ENCODE measurements at places on chromosomes 4 and X.

DNA sequence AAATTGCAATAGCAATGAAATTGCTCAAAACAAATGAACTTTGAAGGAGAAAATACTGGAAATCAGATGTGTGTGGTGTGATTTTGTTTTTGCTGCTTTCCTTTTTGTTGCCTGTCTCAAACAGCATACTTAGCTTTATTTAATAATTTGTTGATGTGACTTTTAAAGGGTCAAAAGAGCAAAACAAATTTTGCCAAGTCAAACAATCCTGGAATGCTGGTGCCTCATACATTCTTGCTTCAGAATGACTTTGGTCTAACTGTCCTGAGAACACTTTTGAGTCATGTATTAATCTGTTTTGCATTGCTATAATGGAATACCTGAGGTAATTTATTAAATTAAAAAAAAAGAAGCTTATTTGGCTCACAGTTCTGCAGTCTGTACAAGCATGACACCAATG is 3.4 kb downstream of the PF4V1 start:
- no peak for DNase-seq

- DNase-seq: no peak
Measured at GRCh38 chrX:134713618-134714107, 55.4 kb upstream of the PLAC1 start.

DNA sequence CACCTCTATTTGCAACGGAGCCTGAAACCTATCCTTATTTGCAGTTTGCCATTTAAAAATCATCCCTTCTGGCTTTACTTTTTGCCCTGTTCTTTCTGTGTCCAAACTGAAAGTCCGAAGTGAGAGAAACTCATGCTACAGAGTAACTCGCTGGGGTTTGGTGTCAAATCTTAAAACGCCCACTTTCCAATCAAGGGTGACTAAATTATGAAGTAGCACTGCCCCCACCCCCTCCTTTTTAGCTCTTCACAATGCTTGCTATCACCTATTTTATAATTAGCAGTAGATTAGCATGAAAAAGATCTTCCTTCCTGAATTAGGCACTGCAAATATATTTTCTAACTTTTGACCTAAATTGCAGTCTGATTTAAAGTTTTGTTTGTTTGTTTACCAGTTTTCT is 52.5 kb downstream of the VGLL1 start:
- DNase-seq: no peak

- no peak for DNase-seq
Measured at GRCh38 chr4:84931274-84931673, 35.2 kb downstream of the WDFY3 start.

DNA sequence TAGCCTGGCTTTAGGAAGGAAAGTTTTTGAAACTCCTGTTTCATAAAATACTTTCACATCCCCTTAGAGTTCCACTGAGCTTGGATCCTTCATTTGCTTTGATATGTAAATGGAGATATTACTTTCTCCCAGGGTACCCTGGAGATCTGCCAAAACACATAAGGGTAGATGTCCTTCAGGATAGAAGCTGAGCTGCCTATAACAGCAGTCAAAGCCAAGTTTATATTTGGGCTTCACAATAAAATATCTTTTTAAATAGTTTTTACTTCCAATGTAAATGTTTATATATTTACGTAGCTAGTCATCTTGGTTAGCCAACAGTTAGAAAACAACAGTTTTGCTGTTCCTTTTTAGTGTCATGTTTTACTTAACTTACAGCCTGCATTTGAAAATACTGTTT is 742.3 kb upstream of the POU3F4 start:
- DNase-seq: no peak

DNA sequence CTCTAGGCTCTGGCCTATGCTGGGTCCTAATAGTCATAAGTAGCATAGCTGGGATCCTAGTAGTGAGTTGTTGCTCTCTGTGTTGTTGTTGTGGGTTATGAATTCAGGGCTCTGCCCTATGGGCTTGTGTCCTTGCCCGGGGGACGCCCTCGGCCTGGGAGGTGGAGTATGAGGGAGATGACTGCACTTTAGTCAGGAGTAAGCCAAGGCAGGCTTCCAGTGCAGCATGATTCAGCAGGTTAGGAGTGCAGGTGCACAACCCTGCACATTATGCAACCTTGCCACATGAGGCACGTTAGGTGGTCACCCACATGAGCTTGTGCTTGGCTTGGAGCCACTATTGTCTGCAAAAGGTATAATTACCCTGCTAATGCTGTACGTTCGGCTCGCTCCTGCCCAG is 58.4 kb upstream of the CCDC149 start:
- DNase-seq: no peak

- DNase-seq: peak; percentile 0
Measured at GRCh38 chrX:65127842-65128241, 151.6 kb upstream of the ZC4H2 start.

DNA sequence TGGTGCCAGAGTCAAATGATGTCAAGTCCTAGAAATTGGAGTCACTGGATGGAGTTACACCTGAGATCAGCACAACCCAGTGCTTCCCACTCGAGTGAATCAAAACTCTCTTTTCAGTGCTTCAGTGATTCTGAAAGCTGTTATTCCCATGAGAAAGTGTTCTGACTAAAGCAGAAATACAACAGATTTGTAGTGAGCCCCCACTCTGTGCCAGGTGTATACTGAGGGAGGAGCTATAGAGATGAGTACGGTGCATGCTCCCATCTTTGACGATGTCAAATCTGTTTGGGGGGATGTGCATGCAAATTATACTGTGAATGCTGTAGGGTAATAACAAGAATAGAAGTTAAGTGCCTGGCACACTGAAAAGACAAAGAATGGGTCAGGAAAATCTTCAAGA is 330.2 kb downstream of the HS3ST1 start:
- no peak for DNase-seq

DNA sequence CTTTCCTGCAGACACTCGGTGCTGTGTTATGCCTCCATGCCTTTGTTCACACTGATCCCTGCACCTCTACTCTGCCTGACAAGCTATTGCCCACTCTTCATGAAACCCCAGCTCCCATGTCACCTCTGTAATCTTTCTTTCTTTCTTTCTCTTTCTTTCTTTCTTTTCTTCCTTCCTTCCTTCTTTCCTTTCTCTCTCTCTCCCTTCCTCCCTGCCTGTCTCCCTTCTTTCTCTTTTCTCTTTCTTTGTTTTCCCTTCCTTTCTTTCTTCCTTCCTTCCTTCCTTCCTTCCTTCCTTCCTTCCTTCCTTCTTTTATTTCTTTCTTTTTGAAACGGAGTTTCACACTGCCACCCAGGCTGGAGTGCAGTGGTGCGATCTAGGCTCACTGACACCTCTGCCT is 12.5 kb downstream of the GJB1 start:
- DNase-seq: no peak

DNA sequence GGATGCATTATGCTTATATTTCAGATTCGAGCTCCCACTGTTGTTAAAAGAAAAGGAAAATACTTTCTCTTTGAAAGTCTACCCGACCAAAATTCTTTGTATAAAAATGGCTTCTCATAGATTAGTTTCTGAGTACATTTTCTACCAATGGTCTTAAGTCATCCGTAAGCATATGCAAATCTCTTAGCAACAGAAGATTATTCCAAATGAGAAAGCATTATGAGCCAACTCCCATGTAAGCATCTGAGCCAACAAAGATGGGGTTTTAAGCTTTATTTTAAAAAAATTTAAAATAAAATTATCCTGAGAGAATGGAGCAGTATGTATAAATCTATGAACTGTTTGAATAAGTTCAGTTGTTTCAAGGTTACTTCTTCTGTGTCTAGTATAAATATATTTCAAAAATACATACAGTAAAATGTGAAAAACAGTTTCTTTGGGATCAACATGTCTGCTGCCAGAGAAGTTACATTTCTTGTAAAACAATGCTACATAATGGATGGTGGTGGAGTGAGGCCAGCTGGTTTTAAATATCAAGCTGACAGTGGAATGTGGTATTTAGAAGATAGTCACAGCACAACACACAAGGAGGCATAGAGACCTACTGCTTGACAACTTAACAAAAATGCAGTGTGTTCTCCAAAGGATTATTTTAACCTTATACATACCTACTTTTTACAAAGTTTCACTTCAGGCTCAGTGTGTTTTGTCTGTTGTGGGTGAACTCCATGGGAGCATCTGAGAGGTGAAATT is 199.5 kb upstream of the DIPK2B start:
- no peak for DNase-seq

DNA sequence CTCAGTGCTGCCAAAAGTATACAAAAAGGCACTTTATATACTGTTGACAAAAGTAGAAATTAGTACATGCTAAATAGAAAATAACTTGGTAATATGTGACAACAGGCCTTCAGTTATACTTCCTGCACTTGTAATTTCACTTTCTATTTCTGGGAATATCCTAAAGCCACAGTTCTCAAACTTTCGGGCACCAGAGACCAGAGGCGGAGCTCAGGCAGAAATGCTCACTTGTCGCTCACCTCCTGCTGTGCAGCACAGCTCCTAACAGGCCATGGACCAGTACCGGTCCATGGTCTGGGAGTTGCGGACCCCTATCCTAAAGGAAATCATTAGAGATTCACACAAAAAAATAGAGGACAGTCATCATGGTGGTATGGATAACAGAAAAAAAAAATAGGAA is 25.7 kb downstream of the ACSL4 start:
- no peak for DNase-seq

- DNase-seq: no peak
Measured at GRCh38 chr4:167831855-167832254, 260.5 kb upstream of the ANXA10 start.

- DNase-seq: no peak
Measured at GRCh38 chr4:139333046-139333445, 30.8 kb upstream of the NDUFC1 start.

DNA sequence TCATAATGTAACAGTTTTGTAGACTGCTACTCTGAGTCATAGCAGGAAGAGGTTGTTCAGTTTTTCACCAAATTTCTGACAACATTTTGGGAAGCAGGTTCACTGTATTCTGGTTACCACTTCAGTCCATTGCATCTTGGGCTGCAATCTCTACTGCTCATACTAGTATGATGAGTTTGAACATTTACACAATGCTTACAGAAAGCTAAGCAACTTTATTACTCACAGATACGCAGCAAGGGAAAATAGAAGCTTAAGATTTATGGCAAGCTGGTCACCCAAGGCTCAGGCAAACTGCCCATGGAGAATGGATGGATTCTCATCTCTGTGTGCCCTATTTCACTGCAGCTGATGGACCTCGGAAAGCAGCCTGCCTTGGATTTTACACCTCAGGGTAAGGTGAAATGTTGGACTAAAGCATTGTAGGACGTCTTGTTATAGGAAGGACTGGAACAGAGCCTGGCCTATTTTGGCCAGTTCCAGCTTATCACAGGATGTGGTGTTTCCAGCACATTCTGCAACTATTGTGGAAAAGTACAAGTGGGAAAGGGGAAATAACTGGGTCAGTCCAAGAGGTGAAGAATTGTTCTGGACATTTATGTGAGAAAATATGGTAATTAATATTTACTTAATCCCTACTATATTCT is 887.1 kb upstream of the AGA start:
- DNase-seq: no peak

DNA sequence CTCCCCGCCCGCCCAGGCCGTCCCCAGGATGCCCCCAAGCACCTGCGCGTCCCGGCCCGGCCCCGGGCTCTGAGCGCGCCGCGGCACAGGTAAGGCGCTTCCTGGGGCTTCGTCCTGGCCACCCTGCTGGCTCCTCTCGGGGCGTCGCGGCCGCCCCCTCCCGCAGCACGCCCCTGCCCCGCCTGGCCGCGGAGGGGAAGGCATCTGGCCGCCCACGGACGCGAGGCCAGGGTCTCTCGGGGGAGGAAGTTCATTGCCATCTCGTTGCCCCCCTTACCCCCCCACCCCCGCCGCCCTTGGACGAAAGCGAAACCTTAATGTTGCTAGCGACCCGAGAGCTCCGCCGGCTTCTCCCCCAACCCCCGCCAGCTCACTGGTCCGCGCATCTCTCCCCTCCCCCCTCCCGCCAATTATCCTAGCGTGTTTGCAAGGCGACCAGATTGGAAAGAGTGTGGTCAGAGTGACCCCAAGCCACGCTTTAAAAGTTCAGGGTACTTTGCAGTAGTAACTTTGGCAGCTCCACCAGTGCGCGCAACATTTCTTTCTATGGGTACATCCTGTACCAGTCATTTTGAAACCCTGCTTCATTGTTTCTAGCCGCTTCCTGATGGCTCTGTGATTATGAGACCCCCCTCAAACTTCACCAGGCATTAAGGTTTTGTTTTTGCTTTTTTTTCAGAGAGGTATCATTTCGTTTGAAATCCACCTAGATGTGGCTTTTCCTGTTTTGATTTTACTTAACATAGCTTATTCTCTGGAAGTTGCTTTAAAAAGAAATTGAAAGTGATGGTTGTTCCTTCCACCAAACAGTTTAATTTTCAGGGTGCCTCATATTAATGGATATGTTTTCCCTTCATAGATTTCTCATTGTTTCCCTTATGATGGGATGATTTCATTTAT is 626 bp downstream of the TBC1D1 start:
- DNase-seq: peak; percentile 44

DNA sequence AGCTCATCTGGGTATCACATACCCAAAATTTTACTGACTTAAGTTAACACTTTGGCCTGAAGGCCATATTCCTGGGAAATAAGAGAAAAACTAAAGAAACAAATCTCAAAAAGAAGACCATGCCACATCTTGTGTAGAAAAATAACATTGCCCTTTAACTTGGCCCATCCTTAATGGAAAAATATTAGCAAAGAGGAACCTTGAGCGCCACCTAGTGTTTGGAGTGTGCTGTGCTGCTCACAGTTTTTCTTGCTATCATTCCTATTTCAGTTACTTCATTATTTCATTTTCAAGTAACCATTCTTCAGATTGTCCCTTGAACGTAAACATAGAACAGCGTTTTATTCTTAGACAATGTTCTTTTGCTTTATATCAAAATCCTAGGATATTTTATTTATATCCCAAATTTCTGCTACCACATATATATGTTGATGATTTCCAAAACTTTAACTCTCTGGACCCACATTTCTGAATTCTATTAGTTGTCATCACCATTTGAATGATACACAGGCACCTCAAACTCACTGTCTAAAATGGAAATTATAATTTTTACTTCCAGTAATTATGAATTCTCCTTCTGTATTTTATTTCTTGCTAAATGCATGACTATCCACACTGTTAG is 999.0 kb upstream of the ADGRL3 start:
- DNase-seq: peak; percentile 6

DNA sequence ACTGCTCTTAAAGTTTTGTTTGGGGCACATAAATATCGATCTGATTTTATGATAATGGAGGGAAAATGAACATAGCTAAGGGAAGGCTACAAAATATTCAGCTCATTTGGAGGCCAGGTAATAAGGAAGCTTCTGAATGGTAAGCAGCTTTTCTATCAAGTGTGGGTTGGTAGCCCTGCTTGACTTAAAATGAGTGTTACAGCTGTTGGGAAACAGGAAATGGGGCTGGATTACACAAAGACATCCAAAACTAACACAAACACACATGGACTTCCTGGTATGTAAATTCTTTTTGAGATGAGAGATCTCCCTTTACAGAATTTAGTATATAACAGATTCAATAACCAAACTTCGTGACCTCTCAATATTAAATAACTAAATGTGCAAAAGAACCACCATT is 58.0 kb downstream of the FGF16 start:
- no peak for DNase-seq

- no peak for DNase-seq
Measured at GRCh38 chr4:52877694-52878093, 15.6 kb downstream of the RASL11B start.

Measured in CD4-positive, alpha-beta T cell treated with Interleukin-15 for 4 hours (primary cell).